Mesenchymal stem cell (in vitro differentiated cells and primary cell): ENCODE measurements at places on chromosomes 2 and 18.

DNA sequence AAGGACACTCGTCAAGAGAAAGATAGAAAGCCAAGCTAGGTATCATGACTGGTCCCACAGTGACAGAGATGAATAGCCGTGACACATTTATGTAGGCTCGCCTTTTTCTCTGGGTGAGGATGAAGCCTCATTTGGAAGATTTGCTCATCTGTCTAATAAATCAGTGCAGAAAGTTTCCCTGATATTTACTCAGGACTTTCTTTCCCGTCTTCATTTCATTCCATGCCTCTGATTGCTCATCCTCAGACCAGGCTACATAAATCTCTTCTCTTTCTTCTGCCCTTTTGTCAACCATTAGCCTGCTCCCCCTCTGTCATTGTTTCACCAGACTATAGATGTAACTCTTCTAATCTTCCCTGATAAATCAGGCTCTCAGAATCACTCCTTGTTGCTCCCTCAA is 361.8 kb upstream of the MEIS1 start:
- no peak for DNase-seq

GRCh38 chr18:80184243-80184772 is 63.0 kb downstream of the PARD6G start:
- no peak for DNase-seq

GRCh38 chr18:34117319-34117718 is 107.4 kb downstream of the NOL4 start:
- DNase-seq, result no peak

- no peak for DNase-seq
These were observed 133.1 kb downstream of the NCKAP5 start for GRCh38 chr2:133434959-133435668.

GRCh38 chr2:239675826-239676715 is 275.3 kb upstream of the HDAC4 start:
- DNase-seq, result no peak

GRCh38 chr2:239167011-239167673 is 233.7 kb downstream of the HDAC4 start:
- no peak for DNase-seq

GRCh38 chr2:100272841-100273329 is 49.4 kb downstream of the LONRF2 start:
- DNase-seq, result no peak

- DNase-seq, result no peak
These were observed 78.0 kb upstream of the MGAT5 start for GRCh38 chr2:134175834-134176233.
